ENCODE measurements at places on chromosomes 13 and 19.

DNA sequence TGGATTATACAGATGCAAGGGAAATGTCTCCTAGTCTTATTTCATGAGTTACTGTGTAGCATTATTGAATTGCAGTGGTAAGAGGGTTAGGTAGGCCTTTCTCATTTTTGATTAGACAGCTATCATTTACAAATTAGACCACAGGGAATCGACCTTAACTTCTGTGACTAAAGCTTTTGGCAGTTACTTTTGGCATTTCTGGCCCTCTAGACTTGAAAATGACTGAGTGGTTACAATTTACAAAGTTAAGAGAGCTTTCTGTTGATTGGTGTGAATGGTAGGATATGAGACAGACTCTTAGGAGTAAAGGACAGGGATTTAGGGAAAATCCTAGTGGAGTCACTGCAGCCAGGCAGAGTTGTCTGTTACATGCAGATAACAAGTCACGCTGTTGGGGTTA, 86.1 kb downstream of the GGACT start:
- DNase-seq: no peak

DNA sequence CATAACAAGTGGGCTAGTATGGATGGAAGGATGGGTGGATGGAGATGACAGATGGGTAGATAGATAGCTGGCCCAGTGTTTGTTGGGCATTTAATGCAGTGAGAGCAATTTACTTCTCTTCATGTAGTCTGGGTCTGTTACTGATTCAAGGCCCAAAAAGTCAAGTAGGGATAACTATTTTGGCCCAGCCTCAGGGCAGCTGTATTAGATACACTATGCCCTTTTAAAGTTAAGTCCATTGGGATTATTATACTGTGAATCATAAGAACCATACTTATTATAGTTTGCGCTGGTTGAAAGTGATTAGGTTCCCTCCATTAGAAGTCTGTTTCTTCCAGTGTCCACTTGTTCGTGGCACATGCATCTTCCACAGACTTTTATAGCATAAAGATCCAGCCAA, 4.7 kb downstream of the ITGBL1 start:
- DNase-seq: no peak

GRCh38 chr19:38737281-38737865, 6.9 kb downstream of the CAPN12 start:
- no peak for DNase-seq

DNA sequence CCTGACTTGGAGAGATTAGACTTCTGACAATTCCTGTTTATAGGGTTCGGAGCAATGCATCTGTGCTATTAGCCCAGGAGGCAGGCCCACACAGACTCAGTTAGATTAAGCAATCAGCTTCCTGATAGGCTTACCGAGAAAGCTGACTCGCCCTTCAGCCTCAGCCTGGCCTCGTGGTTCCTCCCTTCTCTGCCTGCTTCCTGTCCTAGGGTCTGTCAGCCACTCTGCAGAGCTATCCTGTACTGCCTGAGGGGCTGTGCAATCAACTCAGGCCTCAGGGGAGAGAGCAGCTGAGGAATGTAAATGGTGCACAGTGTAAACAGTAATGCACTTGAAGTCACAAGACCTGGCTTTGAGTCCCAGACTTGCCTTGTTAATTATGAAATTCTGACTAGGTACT, 30.7 kb downstream of the HTR2A start:
- peak; percentile 26 for DNase-seq

DNA sequence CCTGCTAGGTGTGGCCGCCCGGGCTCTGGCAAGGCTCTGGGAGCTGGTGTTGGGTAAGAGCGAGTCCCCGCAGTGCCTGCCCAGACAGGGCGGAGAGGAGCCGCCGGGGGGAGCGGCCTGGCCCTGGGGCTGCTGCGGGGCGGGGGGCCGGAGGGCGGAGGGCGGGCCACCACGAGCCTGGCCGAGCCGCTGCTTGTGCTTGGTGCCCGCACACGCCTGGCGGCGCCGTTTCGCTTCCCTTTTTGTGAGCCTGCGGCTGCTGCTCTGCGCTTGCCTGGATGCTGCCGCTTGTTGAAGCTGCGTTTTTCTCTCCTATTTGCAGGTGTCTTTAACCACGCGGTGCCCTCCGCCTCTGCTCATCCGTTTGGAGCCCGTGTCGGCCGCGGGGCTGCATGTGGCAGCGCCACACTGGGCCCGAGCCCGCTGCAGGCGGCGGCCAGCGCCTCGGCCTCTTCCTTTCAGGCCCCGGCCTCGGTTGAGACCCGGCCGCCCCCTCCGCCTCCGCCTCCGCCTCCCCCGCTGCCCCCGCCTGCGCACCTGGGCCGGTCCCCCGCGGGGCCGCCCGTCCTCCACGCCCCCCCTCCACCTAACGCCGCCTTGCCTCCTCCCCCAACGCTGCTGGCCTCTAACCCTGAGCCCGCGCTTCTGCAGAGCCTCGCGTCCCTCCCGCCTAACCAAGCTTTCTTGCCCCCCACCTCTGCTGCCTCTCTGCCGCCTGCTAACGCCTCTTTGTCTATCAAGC, 8.5 kb downstream of the PLEKHJ1 start:
- DNase-seq: no peak

GRCh38 chr19:8000298-8001038, 5.0 kb downstream of the ELAVL1 start:
- no peak for DNase-seq

GRCh38 chr13:109114991-109115390, 485.6 kb downstream of the MYO16 start:
- no peak for DNase-seq

DNA sequence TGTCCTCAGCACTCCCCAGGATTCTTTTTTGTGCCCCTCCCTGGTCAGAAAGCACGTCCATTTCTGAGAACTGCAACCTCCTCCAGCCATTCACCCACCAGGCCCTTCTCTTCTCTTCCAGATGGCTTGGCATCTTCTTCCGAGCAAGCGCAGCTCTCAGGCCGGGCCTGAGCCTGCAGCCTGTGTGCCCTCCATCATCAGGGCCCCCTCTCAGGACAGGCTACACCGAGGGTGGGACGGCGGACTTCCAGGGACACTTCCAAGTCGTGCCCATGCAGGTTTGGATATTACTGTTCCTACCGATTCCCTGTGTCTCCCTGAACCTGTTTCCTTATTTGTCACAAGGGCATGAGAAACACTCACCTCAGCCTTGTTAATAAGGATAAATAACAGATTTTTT, 28.4 kb downstream of the SOX1 start:
- DNase-seq: no peak

GRCh38 chr19:1646659-1647453, 5.6 kb downstream of the TCF3 start:
- no peak for DNase-seq

GRCh38 chr19:41564515-41565378, 11.2 kb upstream of the CEACAM21 start:
- no peak for DNase-seq

- no peak for DNase-seq
These were observed 6.4 kb downstream of the WIZ start for GRCh38 chr19:15443325-15443724.

- DNase-seq: no peak
These were observed 160.1 kb downstream of the KDM4B start for GRCh38 chr19:5128936-5129389.

GRCh38 chr19:11420429-11421370, 1.6 kb upstream of the RGL3 start:
- DNase-seq: no peak

DNA sequence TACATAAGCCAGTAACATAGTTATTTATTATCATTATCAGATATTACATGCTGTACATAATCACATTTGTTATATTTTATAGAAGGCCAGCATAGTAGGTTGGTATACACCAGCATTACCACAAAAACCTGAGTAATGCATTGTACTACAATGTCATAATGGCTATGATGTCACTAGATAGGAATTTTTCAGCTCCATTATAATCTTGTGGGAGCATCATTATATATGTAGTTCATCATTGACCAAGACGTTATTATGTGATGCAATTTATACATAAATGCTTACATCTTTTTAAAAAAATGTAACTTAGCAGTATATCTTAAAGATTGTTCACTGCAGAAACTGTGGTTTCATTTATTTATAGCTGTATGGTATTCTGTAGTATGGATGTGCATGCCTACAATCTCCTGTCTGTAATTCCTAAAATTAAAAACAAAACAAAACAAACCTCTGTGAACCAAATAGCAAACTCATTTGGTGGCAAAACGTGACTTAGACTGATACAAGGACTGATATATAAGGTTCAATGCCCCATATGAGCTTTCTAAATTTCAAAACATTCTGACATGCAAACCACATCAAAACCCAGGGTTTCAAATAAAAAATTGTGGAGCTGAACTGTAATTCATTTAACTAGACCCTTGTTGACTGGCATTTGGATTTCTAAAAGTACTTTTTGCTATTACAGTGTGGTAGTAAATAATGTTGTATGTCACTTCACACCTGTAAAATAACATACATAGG, 250.9 kb downstream of the DLEU7 start:
- peak; percentile 93 for DNase-seq

DNA sequence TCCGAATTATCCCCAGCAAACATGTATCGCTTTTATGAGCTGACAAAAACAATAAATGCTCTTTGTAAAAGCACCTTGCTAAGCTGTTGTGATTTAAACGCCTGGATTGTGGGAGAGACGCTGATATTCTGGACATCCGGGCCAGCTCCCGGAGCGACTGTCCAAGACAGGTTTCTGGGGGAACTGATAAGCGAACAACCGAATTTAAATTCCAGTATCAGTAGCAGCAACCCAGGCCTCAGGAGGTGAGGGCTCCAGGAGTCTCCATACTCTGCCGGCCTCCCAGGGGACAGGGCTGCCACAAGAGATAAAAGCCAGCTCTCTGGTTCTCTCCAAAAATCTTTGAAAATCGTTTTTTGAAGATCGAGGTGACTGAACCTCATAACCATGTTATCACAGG, 50.3 kb upstream of the VSTM2B start:
- DNase-seq: no peak
